ENCODE measurements at places on chromosomes 12 and 14.
A peak's percentile ranks its signal among the peaks of the same experiment; 100 is the strongest.

- peak; percentile 33 for DNase-seq
Observed at GRCh38 chr12:58564721-58565120, 355.6 kb downstream of the LRIG3 start.

GRCh38 chr14:22998329-22999012 is 11.5 kb downstream of the C14orf93 start:
- DNase-seq, result no peak

DNA sequence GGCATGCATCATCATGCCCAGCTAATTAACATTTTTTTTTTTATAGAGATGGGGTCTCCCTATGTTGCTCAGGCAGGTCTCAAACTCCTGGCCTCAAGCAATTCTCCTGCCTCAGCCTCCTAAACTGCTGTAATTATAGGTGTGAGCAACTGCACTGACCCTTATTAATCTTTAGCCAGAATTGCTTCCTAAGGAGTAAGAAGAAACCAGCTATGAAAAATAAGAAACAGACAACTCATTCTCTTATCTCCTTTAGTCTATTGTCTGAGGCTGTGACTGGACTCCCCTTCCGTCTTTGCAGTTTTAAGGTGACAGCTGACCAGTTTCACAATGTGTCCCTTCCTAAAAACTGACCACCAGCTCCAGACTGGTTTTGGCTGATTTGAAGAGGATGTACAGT is 52.4 kb downstream of the EMP1 start:
- DNase-seq, result no peak

- DNase-seq, result peak; percentile 91
Observed at GRCh38 chr14:54805445-54806322, 96.9 kb downstream of the GCH1 start.

DNA sequence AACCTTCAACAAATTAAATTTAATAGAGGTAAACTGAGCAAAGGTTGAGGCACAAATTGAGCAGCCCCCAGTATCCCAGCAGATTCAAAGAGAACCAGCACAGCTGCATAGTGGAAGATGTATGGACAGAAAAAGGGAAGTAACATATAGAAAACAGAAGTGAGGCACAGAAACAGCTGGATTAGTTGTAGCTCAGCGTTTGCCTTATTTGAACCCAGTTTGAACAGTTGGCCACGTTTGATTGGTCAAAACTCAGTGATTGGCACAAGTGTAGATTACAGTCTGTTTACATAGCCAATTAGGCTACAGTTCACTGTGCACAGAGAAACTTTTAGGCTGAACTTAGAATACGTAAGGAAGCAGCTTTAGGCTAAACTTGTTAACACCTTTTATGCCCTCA is 315.5 kb downstream of the RMST start:
- DNase-seq, result no peak

DNA sequence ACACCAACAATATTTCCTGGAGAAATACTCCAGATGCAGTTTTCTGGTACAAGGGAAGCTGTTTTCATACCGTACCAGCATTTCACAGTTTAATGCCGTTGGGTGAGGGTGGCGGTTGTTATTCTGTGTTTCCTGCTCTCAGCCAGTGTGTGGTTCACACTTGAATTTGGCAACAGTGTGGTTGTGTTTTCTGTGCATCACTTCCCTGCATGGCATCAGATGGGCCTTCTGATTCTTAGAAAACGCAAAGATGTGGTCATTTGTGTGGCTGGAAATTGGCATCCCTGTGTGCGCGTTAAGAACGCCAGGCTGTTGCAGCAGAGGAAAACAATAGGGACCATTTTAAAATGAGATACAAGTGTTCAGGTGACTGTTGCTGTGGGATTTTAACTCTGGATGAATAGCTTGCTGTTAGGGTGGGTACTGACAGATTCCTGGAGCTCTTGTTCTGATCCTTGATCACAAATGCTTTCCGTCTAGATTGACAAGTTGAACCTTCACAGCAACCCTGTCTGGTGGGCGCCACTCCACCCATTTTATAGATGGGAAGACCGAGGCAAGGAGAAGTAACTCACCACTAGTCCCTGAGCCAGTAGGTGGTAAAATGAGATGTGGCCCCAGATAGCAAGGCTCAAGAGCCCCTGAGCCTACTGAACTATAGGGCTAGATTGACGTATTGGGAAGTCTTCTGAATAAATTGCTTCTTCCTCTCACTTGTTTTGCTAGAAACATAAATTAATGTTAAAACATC is 231.2 kb downstream of the CHST11 start:
- DNase-seq, result no peak

GRCh38 chr14:74973905-74974363 is 18.5 kb upstream of the PGF start:
- DNase-seq, result no peak

- no peak for DNase-seq
Observed at GRCh38 chr14:105882626-105883025, 356.2 kb downstream of the TMEM121 start.

DNA sequence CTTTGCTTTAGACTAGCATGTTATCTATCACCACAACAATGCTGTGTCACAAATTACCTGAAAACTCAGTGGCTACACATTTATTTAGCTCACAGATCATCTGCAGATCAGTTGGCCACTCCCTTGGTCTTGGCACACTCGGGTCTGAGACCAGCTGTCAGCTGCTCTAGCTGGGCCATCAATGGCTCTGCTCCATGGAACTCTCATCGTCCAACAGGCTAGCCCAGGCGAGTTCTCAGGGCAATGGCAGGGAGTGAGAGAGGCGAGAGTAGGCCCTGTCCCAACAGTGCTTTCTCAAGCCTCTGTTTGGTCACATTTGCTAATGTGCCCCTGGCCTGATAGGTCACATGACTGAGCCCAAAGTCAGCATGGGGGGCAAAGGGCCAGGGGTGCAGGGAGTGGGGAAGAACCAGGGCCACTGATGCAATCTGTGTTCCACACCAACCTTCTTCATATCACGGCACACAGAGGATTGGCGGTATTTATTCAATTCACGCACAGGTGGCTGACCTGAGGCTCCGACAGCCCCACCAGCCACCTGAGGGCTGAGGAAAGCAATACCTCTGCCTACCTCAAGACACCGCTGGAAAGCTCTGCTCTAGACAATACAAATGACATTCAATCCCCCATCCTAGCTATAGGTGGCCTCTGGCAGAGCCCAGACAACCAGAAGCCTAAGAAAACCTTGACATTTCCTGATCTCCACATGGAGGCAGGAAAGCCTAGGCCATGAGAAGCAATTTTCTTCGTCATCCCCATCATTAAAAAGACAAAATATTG is 82.5 kb downstream of the NT5DC3 start:
- no peak for DNase-seq

DNA sequence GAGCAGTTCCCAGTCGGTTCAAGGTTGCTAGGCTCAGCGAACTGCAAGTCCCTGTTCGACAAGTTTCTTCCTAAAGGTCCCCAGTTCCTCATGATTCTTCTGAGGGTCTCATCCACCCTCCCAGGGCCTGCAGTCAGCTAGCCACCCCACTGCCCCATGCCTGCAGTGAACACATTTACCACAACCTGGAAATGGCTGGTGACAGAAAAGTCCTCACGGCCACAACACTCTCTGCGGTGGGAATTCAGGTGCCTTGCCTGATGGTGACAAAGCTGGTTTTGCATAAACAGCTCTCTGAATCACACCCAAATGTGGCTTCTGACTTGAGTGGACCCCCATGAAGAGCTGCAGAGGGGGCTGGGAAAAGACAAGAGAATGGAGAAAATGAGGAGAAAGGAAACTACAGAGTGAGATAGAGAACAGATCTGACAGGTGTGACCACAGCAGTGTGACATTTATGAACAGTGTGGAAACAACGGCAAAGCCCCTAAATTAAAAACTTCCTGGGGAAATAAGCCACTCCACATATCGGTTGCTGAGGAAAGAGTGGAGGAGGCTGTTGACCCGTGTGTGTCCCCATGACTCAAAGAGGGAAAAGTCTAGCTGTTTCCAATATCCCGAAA is 1.3 kb upstream of the CD27 start:
- no peak for DNase-seq

DNA sequence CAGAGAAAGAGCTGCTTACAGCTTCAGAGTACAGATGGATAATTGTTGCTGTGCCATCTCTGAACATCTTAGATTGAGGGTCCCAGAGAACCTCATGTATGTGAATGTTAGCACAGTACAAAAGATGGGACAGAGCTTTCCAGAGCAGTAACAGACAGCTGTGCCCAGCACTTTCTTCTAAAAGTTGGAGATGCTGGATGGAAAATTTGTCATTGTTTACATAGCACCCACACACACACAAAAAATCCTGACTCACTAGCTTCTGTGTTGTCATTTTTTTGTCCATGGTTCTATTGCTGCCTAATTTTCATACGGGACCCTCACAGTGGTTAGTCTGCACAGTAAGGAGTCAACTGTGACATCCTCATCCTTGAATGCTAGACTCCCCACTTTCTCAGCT is 374.7 kb downstream of the DIO2 start:
- no peak for DNase-seq

- peak; percentile 66 for DNase-seq
Observed at GRCh38 chr14:72701605-72702004, 192.3 kb downstream of the DPF3 start.

GRCh38 chr12:108773798-108774788 is 42.8 kb upstream of the CORO1C start:
- peak; percentile 89 for DNase-seq

DNA sequence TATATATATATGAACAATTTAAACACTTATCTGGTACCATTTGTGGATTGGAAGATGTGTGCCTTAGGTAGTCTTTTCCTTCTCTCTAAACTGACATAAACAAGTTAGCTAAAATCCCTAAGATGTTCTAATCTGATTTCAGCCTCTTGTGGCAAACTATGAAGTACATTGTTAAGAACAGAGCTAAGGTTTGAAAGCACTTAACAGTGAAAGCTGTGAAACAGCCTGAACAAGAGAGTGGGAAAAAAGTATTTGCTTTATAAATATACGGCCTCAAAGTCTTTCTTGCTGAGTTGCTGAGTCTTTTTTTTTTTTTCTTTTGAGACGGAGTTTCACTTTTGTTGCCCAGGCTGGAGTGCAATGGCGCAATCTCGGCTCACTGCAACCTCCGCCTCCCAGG is 53.7 kb upstream of the PELI2 start:
- DNase-seq, result no peak

Measured in AG20443 (cell line).